ENCODE measurements at places on chromosomes 16 and 17. TPM values are rescaled to one million over a fixed set of nuclear protein-coding genes. Genes with fewer than 3 reads are reported as not detected.

Gene MYO15A
- total RNA-seq: under 0.01 TPM

GRCh38 chr17:38565853-38566665 lies 39.7 kb downstream of the SRCIN1 start:
- peak; percentile 21 for DNase-seq

GRCh38 chr17:15171167-15172047 lies 93.7 kb downstream of the PMP22 start:
- DNase-seq: peak; percentile 65

- no peak for DNase-seq
Measured at GRCh38 chr17:17253406-17253805, 16.4 kb upstream of the FLCN start.

- DNase-seq: no peak
Measured at GRCh38 chr17:78134899-78135385, 4.4 kb downstream of the TMC8 start.

Gene IFT20
- total RNA-seq: 37.9 TPM

Gene SCGB1C2
- not detected for total RNA-seq

GRCh38 chr16:55255733-55256282 lies 68.2 kb upstream of the IRX6 start:
- no peak for DNase-seq

Gene KRT40
- 1.6 TPM for total RNA-seq

DNA sequence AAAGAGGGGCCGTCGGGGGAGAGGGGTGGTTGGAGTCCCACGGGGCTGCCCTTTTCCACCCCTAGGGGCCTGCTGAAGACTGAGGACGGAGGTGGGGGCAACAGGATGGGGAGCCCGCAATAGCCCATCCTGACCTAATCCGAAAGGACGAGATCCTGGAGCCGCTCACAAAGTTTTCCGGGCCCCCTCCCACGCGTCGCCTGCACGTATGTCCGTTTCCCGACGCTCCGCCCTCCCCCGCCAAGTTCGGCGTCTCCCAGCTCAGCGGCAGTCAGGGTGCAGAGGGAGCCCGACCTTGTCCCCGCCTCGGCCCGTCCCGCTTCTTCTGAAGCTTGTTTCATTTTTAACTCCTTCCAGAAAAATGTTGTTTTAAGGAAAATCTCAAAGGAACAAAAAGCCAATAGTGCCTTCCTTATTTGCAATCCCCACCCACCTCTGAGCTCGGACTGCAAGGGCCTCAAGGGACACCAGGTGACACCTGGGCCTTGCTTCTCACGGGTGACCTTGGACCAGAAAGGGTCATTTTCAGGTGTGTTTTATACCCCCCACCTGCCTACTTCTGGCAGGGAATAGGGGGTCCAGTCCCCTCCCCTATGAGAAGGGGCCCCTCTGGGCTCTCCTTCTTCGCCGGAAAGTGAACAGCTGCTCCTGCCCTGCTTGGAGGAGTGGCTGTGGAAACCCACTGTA lies 3.4 kb upstream of the ZNF423 start:
- peak; percentile 80 for DNase-seq

DNA sequence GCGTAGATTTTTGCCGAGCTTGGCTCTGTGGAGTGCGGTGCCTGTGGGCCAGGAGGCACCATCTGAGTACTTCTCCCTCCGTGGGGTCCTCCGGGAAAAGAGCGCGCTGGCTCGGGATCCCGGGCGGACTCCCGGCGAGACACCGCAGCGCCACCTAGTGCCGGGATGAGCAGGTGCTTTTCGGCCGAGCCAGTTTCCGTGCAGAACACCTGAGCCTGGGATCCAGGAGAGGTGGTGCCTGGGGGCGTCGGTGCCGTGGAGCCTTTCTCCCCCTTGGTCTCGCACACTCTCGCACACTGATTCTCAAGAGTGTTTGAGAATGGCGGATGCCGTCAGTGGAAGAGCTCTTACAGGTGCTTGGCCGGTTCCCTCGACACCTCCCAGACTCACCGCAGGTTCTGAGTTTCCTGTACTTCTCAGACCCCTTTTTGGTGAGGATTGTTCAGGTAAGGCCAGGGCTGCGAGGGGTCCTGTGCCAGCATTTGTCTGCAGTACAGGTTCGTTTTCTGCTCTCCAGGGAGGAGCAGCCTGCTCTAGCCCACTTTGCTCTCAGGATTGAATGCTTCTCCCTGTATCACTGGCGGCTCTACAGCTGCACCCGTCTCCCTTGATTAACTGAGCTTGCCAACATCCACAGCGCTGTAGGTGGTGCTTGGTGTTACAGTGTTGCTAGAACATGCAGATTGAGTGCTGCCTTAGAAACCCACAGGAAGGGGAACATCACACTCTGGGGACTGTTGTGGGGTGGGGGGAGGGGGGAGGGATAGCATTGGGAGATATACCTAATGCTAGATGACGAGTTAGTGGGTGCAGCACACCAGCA lies 23.3 kb downstream of the TBCD start:
- DNase-seq: peak; percentile 76

- DNase-seq: no peak
Measured at GRCh38 chr17:68595496-68595895, 5.7 kb downstream of the FAM20A start.
